ENCODE measurements at places on chromosomes 6 and 20.

DNA sequence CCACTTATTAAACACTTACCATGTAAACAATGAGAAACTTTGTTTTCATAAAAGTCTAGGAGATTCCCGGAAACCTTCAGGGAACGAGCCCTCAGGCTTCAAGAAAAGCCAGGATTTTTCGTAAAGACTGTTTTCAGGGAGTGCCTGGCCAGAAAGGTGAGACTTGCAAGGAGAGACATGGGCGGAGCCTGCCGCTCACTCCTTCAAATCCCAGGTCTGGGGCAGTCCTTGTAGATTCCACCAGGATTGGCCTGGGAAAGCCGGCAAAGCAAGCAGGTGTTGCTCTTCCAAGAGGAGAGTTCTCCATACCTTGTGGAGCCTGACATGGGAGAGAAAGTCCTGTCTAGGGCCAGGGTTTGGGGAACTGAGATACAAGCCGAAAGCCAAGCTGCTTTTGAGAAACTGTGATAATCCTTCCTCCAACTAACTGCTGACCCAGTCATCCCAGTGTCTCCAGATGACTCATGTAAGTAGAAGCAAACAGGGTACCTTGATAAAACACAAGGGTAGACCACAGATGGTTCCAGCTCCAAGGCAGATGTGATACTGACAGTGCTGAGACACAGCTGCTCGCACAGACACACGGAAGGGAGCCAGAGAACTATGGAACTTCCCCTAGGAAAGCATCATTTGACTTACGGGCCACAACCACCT is 69.4 kb upstream of the NAA20 start:
- no peak for DNase-seq

DNA sequence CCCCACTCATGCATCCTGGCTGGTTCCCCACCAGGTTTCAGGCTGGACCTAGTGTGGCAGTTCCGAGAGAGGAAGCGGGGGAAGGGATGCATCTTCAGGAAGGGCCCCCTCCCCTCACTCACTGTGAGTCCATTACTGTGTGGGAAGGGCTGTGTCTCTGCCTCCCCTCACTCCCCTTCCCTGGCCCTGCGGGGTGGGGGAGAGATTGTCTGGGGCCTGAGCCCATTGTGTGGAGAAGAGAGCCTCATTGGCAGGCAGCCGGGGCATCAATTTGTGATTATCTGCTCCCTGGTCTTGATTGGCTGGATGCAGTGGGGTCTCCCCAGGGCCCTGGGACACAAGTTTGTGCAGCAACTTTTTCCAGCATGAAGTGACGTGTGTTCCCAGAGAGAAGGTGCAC is 4.1 kb upstream of the MYT1 start:
- DNase-seq = no peak

DNA sequence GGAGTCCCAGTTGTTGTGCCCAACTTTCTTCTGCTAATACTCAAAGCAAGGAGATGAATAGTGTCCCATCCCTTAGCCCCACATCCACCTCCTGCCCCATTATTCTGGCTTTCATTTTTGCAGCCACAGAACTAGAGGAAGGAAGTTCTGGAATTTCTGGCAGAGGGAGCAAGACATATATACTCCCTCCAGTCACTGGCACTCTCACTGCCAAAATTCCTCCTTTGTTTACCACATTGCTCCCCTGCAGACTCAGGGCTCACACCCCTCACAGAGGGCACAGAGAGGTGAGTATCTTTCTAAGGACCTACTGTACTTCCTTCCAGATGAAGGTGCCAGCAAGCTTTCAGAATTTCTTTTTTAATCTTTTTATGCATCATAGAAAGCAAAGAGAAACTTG is 168.0 kb upstream of the ID4 start:
- DNase-seq = no peak

DNA sequence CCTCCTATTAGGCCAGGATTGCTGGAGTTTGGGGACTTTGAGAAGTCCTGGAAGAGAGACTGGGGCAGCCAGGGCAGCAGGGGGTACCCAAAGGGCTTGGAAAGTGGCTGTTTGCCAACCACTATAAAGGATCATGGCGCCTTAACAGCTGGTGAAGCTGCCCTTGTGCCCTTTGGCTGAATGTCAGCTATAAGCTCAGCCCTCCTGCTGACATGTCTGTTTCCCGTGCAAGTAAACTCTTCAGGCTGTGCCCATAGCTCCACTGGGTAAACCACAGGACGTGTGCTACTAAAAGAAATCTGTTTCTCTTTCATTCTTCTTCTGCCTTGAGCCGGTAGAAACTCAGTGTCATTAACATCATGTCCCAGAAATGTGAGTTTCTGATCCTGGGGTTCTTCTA is 97.3 kb downstream of the CAP2 start:
- DNase-seq = no peak

- DNase-seq = no peak
These were observed 39.0 kb downstream of the CD40 start for GRCh38 chr20:46157076-46157592.

DNA sequence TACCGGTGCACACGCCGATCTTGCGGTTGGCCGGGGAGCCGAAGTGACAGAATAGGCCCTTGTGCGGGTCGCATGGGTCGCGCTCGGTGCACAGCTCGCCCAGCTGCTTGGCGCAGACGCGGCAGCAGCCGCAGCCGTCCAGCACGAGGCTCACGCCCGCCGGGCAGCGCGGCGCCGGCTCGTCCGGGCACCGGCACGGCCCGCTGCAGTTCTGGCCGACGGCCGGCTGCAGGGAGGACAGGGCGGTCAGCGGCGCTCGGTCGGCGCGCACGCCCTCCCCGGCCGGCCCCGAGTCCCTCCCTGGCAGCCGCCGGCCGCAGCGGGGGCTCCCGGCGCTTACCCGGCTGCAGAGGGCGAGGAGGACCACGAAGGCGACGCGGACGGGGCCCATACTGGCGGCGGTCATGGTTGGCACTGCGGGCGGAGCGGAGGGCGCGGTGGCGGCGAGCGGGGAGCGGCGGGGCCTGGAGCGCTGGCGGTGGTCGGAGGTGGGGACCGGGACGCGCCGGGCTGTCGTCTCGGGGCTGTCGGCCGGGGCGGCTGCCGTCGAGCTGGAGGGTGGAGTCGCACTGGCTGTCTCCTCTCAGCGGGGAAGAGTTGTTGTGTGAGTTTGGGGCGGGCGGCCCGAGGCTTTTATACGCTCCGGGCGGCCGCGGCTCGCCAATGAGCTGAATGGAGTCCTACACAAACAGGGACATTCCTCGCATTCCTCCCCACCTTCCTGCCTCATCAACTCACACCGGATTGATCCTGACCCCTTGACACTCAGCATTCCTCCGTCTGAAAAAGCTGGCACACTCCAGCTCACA is at the start of gene CCN2:
TSS of gene CCN2 (minus strand) at position 606 of the 809 bp plus-strand sequence. CDS start at position 406, 200 bp downstream.
- no peak for DNase-seq
